Psoas muscle (tissue), 8 donors: ENCODE measurements at places on chromosomes 6 and 20. TPM values are rescaled to one million over a fixed set of nuclear protein-coding genes. Genes with fewer than 3 reads are reported as not detected.

DNA sequence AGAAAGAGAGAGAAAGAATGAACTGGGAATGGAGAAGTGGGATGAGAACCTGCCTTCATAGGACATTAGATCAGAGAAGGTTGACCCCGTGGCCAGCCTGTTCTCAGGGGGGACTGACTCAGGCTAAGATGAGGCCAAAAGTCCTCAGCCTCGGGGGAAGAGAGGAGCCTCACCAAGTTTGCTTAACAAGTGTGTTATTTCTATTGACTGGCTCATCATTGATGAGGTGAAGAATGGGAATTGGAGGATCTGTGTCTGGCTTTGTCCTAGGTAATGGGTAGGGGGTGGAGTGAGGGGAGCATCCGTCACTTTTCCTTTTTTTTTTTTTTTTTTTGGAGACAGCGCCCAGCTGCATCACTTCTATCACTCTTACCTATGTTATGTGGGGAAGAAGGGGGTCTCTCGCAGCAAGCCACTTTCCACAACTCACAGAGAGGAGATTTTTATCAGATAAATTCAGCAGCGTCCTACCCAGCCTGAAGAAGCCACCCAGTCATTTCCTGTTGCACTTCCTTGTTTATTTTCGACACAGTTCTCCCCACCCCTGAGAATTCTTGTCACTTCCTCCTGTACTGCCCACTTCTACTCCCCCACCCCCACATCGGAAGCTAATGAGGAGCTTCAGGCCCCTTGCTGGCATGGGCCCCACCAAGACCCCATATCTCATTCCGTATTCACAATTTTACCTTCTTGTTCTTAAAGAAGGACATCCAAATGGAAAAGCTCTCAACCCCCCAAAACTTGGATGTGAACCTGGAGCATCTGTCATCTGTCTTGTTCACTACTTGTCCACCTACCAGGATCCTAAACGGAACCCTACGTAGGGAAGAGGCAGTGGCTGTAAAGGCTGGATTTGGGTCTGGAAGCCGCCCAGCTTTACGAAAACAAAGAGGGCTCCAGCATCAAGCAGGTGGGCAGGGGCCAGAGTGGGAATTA, 2.8 kb upstream of the RNASET2 start:
- DNase-seq, result no peak

GRCh38 chr6:89010825-89011224, 47.4 kb upstream of the RNGTT start:
- no peak for DNase-seq

DNA sequence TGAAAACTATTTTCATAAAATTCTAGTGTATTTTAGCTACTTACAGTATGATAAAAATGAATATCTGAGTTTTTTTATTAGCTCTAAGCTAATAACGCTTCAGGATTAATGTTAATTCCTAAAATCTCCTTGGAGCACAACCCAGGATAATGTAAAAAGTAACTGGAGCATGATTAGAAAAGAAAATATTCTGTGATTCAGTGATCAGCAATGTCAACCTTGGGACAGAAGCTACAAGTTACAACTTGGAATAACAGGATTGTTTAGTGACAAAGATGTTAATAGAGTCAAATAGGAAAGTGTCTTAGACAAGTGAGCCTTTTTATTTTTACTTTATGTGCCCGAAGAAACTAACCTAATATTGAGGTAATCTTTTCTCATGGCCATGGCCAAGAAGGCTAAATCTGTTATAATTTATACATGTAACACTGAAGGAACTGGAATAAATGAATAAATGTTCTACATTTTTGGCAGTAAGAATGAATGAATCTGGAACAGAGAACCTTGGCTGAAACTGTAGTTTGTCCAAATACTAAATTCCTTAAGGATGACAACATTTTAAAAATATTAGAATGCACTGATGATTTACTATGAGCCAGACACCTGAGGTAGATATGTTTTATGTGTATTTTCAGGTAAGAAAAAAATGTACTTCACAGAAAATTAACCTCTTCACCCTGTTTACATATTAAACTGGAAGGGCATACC, 994.0 kb downstream of the GRIK2 start:
- no peak for DNase-seq

GRCh38 chr20:3339076-3339475, 68.4 kb downstream of the DNAAF9 start:
- no peak for DNase-seq

- DNase-seq, result no peak
Measured at GRCh38 chr6:139174961-139175360, 40.1 kb downstream of the HECA start.

DNA sequence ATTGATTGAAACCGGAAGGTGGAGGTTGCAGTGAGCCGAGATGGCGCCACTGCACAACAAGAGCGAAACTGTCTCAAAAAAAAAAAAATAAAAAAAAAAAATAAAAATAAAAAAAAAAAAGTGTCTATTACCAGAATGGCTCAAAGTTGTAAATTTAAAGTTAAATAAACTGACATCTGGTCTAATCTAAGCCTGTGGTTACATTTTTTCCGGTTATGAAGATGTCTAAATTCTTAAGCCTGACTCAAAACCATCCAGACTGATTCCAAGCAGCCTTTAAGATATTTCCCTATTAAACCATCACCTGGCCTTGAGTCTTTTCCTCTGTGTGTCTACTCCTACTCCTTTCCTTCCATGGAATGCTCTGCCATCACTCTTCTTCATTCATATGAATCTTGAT, 371.7 kb upstream of the RUNX2 start:
- DNase-seq, result no peak

- DNase-seq, result no peak
Measured at GRCh38 chr20:40980106-40980827, 48.4 kb upstream of the TOP1 start.

GRCh38 chr6:11228935-11229654, 3.4 kb downstream of the NEDD9 start:
- DNase-seq, result no peak

- DNase-seq, result no peak
Measured at GRCh38 chr6:32436995-32437836, 2.5 kb upstream of the HLA-DRA start.

- DNase-seq, result no peak
Measured at GRCh38 chr6:33854572-33855030, 50.8 kb upstream of the MLN start.

DNA sequence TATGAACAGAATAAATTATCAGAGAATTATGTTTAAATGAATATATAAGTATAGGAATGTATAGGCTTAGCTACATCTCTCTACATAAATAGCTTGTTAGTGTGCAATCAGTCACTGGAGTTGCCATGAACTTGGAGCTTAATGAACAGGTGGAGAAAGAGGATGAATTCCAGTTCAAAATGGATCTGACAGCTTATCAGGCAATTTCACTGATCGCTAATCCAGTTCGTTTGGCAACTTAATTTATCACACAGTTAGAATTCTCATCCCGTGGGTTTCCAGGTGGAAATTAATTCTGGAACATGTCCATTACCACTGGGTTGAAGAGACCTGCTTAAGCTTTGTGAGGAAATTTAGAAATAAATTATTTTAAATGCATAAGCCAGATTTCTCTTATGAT, 118.1 kb downstream of the MACROD2 start:
- no peak for DNase-seq

- no peak for DNase-seq
Measured at GRCh38 chr20:47586649-47587294, 85.1 kb downstream of the NCOA3 start.

DNA sequence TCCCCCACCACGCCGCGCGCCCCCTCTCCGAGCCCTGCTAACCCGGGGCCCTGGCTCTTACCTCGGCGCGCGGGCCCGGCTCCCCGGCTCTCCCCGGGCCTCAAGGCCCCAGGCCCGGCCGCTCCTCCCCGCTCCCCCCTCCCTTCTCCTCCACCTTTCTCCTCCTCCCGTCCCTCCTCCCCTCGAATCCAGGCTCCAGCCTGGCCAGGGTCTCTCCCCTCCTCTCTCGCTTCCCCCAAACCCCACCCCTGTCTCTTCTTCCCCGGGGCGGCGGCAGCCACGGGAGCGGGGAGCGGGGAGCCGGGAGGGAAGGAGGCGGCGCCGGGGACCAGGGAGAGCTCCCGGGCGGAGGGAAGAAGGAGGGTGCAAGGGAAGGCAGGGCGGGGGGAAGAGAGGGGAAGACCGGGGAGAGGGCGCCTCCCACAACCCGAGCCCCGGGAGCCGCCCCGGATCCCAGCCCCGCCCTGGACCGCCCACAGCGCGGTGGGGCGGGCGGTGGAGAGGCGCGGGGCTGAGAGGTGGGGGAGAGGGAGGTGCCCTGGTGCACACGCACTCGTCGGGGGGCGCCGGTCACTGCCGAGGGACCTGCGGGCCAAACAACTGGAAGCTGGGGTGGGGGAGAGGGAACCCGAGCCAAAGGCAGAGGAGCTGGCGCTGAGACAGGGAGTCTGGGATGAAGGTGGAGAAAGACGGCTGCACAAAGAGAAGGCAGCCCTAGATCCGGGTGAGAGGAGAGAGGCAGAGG, at the start of gene GABBR1:
Gene GABBR1 (minus strand): TSS at position 395 of the 745 bp plus-strand sequence. CDS start 798 bp downstream, outside the sequence.
- peak; percentile 86 for DNase-seq

DNA sequence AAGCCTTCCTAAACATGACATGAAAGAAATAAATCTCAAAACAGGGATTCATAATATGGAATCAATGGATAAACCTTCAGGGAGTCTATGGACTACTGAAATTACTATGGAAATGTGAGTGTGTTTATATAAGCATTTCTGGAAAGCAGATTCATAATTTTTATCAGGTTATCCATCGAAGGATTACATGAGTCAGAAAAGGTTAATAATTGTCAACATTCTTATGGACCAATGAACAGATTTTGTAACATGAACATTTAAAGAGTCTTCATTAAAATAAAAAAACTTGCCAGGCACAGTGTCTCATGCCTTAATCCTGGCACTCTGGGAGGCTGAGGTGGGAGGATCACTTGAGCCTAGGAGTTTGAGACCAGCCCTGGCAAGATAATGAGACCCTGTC, 84.8 kb downstream of the AHI1 start:
- no peak for DNase-seq

DNA sequence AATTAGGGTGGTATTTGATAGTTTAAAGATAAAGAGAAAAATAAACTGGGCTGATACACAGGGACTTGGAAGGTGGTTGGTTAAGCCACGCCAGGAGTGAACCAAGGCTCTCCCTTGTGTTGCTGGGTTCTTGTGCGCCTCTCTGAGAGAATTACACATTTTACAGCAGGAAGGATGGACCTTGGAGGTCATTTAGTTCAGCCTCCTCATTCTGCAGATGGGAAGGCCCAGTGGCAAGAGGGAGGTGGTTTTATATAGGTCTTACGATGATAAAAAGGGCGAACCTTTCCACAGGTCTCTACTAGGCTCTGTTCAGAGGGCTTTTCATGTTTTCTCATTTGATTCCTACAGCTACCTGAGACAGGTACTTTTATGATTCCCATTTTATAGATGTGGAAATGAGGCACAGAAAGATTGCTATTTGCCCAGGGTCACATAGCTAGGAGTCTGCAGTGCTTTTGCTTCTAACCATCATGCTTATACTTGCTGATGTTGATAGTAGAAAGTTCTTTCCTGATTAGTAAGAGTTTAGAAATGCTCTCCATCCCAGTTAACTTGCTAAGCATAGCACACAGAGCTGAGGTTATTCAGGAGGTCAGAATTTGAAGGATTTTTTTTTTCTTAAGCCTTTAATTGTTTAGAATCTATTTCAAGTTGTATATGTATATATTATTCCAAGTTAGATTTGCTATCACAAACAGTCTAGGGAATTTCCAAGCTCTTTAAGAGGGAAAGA, 12.8 kb downstream of the HIVEP1 start:
- no peak for DNase-seq

DNA sequence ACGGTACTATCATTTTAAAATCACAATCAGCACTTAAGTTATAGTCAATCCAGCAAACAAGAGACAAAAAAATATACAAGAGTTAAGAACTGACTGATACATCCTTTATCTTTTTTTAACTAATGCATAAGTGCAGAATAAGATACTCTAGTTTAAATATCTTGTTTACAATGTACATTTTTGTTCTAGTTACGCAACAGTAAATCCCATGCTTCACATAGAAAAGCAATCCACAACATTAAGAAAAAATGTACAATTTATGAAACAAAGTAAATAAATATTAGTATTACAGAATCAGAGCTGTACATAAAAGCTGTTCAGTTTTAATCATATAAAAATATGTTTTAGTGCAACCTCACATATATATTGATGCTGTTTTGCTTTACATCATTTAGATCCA, 192.6 kb downstream of the HIVEP2 start:
- no peak for DNase-seq

GRCh38 chr20:57133926-57134650, 132.4 kb downstream of the BMP7 start:
- DNase-seq, result no peak

DNA sequence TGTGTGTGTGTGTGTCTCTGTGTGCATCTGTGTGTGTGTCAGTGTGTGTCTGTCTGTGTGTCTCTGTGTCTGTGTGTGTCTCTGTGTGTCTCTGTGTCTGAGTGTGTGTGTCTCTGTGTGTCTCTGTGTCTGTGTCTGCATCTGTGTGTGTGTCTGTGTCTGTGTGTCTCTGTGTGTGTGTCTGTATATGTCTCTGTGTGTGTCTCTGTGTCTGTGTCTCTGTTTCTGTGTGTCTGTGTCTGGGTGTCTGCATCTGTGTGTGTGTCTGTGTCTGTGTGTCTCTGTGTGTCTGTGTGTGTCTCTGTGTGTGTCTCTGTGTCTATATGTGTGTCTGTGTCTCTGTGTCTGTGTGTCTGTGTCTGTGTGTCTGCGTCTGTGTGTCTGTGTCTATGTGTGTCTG, 207.8 kb downstream of the TAF4 start:
- no peak for DNase-seq

- no peak for DNase-seq
Measured at GRCh38 chr6:169789146-169789943, 37.9 kb downstream of the ERMARD start.

GRCh38 chr6:131226459-131227157, 91.3 kb downstream of the AKAP7 start:
- DNase-seq, result no peak

GRCh38 chr20:3777381-3777715, 3.9 kb downstream of the SPEF1 start:
- DNase-seq, result no peak

ZNF292 gene
- 2.1 TPM for polyA plus RNA-seq

SIM1 gene
- 11.2 TPM for polyA plus RNA-seq

UBR2 gene
- polyA plus RNA-seq, result 22.9 TPM

FABP7 gene
- 42.1 TPM for polyA plus RNA-seq

LY6G6F gene
- not detected for polyA plus RNA-seq

MAS1 gene
- not detected for polyA plus RNA-seq

DDX27 gene
- 62.9 TPM for polyA plus RNA-seq

ADGB gene
- not detected for polyA plus RNA-seq

JAG1 gene
- 5.4 TPM for polyA plus RNA-seq

CALHM5 gene
- 0.82 TPM for polyA plus RNA-seq

IRF4 gene
- 0.08 TPM for polyA plus RNA-seq

ZNF334 gene
- 0.10 TPM for polyA plus RNA-seq

LY6G6C gene
- polyA plus RNA-seq, result not detected

GSTA2 gene
- 0.04 TPM for polyA plus RNA-seq

HRH3 gene
- polyA plus RNA-seq, result not detected

SLC35F1 gene
- 0.04 TPM for polyA plus RNA-seq
